ENCODE measurements at places on chromosomes 11 and 22.

DNA sequence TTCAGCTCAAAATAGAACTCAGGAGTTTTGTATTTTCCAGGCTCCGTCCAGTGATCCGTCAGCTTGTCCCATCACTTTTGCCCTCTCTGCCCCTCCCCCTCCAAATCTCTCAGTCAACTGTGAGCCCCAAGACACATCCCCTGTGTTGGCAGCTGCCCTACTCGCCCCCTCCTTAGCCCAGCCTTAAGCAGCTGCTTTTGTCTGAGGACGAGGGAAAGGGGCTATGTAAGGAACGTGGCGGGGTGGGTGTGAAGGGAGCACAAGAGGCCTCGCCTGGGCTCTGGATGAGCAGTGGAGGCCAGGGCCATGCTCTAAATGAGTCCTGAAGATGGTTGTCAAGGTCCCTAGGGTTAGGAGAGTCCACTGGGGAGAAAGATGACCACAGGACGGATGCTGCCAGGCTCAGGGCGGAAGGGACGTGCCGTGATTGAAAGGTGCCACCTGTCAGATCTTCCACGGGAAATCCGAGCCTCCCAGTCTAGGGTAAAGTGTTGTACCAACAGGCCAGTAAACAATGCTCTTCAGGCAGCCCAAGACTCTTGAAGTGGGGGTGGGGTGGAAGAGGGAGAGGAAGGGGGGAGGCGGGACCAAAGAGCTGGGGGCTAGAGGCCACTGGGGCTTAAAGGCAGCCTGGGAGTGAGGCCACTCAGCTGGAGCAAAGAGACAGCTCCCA is at the start of gene SMTNL1:
Gene SMTNL1, plus strand, starts transcription at position 649 of the 673 bp plus-strand sequence. CDS start 5,048 bp downstream, outside the sequence.
- no peaks in the 10 kb centered on the region for H3K36me3 ChIP-seq
- H3K27ac ChIP-seq: no peak within 1 kb of the TSS
- H3K4me3 ChIP-seq: no peak within 1 kb of the TSS
- DNase-seq: no peak
- no peaks in the 10 kb centered on the region for H3K4me1 ChIP-seq
- H3K27me3 ChIP-seq: no peaks in the 10 kb centered on the region

GRCh38 chr11:65981101-65981740 is 19.7 kb downstream of the SART1 start:
- H3K4me1 ChIP-seq: no peaks in the 10 kb centered on the region
- H3K27me3 ChIP-seq: no peaks in the 10 kb centered on the region
- DNase-seq: no peak
- no peaks in the 10 kb centered on the region for H3K36me3 ChIP-seq
- H3K4me3 ChIP-seq: no peak overlapping the region
- no peak overlapping the region for H3K27ac ChIP-seq

GRCh38 chr22:37419370-37419968 is 7.8 kb downstream of the ELFN2 start:
- H3K4me3 ChIP-seq: no peak overlapping the region
- no peak for DNase-seq
- H3K27ac ChIP-seq: no peak overlapping the region
- no peaks in the 10 kb centered on the region for H3K4me1 ChIP-seq
- H3K36me3 ChIP-seq: no peaks in the 10 kb centered on the region

DNA sequence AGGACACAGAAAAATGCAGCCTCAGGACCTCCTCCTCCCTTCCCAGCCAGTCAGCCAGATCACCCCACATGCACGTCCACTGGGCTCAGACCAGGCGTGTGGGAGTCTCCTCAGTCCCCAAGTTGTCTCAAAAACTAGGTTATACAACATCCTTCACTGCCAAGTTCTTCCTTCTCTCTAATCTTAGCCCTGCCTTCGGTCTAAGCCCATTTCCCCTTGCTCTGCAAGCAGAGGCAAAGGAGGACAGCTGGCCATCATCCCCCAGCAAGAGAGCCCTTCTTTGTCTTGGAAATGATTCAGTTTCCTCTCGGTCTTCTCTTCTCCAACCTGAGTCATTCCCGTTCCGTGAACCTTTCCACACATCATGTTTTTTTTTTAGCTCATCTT is 14.0 kb upstream of the NRGN start:
- DNase-seq: no peak
- no peak overlapping the region for H3K27ac ChIP-seq
- no peaks in the 10 kb centered on the region for H3K27me3 ChIP-seq
- no peak overlapping the region for H3K4me3 ChIP-seq
- no peaks in the 10 kb centered on the region for H3K36me3 ChIP-seq

DNA sequence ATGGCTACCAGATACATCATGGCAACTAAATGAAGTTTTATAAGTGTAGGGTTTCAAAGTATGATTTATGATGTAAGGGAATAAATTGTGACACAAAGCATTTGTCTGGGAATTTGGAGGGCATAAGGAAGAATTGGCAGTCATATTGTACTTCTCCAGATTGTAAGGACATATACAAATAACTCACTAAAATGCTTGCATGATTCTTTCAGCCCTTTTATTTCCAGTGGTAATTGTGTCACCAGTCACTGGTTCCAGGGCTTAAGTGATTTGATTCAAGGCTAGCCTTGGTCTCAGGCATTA is 299.4 kb upstream of the ANO5 start:
- no peaks in the 10 kb centered on the region for H3K27me3 ChIP-seq
- H3K4me1 ChIP-seq: no peaks in the 10 kb centered on the region
- no peaks in the 10 kb centered on the region for H3K36me3 ChIP-seq
- H3K4me3 ChIP-seq: no peak overlapping the region
- no peak for DNase-seq
- no peak overlapping the region for H3K27ac ChIP-seq

DNA sequence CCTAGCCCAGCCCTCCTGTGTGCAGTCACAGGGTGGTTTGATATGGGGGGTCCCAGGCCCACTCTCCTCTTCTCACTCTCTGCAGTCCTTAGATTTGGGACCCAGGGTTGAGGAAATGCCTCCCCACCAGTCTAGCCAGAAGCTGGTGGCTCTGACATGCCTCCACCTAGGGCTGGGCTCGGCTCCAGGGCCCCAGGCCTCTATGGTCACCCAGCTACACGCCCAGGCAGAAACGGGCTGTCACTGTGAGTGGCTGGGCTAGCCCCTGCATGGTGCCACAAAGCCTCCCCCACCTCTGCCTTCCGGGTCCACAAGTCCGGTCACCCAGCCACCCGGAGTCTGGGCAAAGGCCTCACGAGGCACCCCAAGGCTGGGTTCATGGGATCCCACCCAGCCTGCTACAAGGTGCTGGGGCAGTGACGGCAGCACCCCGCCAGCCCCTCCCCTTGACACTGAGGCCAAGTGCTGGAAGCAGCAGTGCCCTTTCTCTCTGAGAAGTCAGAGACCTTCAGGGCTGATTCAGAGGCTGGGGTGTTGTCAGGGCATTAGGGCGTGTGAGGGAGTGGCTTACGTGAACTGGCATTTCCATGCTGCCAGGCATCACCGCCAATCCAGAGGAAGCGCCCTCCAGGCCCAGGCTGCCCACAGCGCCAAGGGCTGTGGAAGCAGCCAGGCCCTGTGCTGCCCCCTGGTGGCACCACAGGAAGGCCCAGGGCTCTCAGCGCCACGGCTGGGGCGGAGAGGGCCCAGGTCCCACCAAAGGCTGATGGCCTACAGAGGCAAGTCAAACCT is 638 bp upstream of the PITPNM1 start:
- H3K36me3 ChIP-seq: no peaks in the 10 kb centered on the region
- no peak overlapping the region for H3K4me3 ChIP-seq
- H3K4me1 ChIP-seq: peaks cover 20% of the 10 kb centered on the region
- peaks cover 54% of the 10 kb centered on the region for H3K27me3 ChIP-seq
- peak; percentile 77 for DNase-seq
